ENCODE measurements at places on chromosomes 4 and X. TPM values are rescaled to one million over a fixed set of nuclear protein-coding genes. Genes with fewer than 3 reads are reported as not detected.

- DNase-seq, result no peak
These were observed 221.8 kb upstream of the KLF3 start for GRCh38 chr4:38442073-38442788.

GRCh38 chr4:151098979-151099228 lies 524 bp upstream of the RPS3A start:
- no peak for DNase-seq

DNA sequence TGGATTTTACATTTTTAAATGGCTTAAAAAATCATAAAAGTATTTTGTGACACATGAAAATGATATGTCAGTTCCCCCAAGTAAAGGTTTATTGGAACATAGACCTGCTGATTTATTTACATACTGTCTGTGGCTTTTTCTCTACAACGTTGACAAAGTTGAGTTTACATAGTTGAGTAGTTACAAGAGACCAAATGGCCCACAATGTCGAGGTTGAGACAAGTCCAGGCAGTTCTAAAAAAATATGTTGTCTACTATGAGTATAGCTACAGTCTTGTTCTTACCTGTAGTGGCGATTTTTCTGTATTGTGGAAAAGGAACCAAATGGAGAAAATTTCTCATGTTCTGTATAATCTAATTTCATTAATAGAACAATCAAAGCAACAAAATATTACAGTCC lies 163.2 kb downstream of the FRAS1 start:
- DNase-seq, result no peak

GRCh38 chr4:75040703-75041102 lies 107.8 kb downstream of the PARM1 start:
- DNase-seq, result no peak

DNA sequence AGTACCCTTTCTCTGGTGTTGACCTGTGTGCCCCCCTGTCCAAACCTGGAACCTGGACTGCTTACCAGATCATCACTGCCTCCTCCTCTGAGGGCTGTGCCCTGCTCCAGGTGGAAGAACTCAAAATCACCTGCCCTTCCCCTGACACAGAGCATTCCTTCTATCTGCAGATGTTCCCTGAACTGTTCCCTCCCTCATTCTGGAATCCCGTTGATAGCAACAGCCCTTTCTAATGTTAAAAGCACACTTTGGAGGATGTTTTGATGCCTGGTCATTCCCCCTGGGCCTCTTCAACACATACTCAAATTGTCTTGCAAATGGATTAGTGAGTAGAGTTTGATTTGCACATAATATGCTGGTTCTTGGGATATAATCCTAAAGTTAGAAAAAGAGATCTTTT lies 225.8 kb downstream of the FGF13 start:
- no peak for DNase-seq

DNA sequence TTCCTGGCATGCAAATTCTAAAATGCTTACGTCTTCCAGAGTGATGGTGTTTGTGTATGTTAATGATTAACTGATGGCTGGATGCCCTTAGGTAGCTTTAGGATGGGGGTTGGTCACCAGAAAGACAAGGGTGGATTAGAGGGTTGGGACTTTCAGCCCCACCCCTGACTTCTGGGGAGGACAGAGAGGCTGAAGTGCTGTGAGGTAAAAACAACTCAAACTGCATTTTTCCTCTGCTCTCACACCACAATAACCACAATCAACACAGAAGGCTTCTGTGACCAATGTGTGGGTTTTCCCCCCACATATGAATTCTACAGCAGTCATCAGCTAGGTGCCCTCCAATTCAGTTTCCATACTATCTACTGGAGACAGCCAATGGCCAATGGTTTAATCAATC lies 18.7 kb upstream of the DDIT4L start:
- no peak for DNase-seq

GRCh38 chr4:12545812-12546211 lies 938.3 kb downstream of the RAB28 start:
- no peak for DNase-seq

- DNase-seq, result no peak
These were observed 61.8 kb downstream of the C4orf50 start for GRCh38 chr4:5956285-5957021.

DNA sequence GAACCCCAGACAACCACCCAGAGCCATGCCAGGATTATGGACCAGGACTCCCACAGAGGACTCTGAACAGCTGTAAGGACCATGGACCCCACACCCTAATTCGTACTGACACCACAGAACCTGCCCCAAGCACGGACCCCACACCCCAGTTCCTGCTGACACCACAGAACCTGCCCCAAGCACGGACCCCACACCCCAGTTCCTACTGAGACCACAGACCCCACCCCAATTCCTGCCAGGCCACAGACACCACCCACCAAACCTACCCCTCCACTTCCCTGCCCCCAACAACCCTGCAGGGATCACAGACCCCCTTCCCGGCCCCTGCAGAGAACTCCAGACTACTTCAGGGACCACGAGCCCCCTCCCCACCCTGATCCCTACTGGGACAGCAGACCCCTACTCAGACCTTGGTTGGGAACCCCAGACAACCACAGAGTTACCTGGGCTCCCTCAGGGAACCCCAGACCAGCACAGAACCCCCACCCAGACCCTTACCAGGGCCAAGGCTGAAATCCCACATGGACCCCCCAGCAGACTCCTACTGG lies 1.4 kb upstream of the DHRSX start:
- DNase-seq, result no peak

- DNase-seq, result no peak
These were observed 347.7 kb downstream of the HS3ST1 start for GRCh38 chr4:11081006-11081405.

DNA sequence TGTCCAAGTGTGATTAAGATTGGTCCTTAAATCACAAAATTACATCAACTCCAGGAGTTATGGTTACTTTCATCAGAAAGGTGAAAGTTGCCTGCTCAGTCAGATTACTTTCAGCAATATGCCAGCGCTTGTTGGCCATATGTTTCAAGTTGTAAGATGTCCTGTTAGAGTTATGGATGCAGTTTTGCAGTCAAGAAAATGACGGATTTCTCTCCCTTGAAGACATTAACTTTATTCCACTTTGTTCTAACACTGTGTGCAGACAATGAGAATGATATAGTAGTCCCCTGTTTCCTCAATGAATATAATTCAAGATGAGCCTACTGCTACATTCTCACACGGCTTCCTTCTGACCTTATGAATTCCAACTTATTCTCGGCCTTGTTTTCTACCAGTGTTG lies 295.0 kb upstream of the ADGRL3 start:
- DNase-seq, result no peak

DNA sequence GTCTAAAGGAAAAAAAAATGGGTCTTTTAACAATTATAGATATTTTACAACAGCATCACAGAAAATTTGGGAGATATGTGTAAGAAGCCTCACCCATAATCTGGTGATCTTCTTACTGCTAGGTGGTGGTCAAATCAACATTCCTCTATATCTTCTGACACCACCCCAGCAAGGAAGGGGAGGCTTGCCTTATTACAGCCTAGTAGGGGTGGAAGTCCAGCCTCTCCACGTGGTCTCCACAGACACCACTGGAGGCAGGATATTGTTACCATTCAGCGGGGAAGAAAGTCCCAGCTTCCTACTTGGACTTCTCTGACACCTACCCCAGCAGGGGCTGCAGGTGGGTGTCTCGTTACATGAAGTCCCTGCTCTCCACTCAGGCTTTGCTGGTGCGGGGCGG lies 28.7 kb downstream of the PRPS1 start:
- no peak for DNase-seq

- no peak for DNase-seq
These were observed 56.4 kb upstream of the PLAC8 start for GRCh38 chr4:83170952-83171399.

- no peak for DNase-seq
These were observed 184.1 kb downstream of the DCHS2 start for GRCh38 chr4:154307451-154307850.

The INPP4B gene
- 15.6 TPM for total RNA-seq

The USP27X gene
- total RNA-seq, result 4.1 TPM

The PASD1 gene
- not detected for total RNA-seq

The GPR119 gene
- not detected for total RNA-seq

The NXF2 gene
- total RNA-seq, result not detected

The KLKB1 gene
- total RNA-seq, result not detected

The PNMA6F gene
- not detected for total RNA-seq

The DMD gene
- total RNA-seq, result 13.8 TPM

The ADGRG2 gene
- under 0.01 TPM for total RNA-seq

The ABCG2 gene
- total RNA-seq, result 0.59 TPM

The NDST4 gene
- not detected for total RNA-seq

Measured in osteoblast (primary cell).